Activated effector memory CD4-positive, alpha-beta T cell treated with Interleukin-2 at 50 U/mL for 16 hours (primary cell): ENCODE measurements at places on chromosomes 6 and 20.
A peak's percentile ranks its signal among the peaks of the same experiment; 100 is the strongest.

DNA sequence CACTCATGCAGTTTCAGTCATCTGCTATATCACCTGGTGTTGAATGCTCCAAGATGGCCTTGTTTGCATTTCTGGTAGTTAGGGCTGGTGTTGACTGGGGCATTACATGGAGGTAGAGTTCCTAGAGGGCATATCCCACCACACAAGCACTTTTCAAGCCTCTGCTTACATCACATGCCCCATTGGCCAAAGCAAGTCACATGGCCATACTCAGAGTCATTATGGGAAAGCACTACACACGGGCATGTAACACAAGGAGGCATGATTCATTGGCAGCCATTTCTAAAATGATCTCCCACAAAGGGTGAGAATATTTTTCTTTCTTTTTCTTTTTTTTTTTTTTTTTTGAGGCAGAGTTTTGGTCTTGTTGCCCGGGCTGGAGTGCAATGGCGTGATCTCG, 73.2 kb downstream of the TRMT6 start:
- no peak for DNase-seq

GRCh38 chr20:10696650-10697049, 22.9 kb upstream of the JAG1 start:
- DNase-seq = no peak

DNA sequence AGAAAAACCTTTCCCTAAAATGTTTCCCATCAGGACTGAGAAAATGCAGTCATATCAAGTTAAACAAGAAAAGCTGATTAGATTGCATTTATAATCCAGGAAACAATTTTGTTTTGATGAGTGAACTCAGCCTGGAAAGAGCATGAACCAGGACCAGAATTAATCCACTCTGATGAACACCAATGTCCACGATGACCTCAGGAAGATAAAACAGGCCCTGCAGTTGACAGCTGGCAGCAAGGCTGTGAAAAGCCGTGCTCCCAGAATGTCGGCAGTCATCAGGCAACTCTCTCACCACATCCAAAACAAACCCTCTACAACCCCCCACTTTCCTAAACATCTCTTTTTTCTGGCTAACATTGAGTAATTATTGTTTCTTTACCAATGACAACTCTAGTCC, 74.0 kb upstream of the PROKR2 start:
- DNase-seq = no peak

DNA sequence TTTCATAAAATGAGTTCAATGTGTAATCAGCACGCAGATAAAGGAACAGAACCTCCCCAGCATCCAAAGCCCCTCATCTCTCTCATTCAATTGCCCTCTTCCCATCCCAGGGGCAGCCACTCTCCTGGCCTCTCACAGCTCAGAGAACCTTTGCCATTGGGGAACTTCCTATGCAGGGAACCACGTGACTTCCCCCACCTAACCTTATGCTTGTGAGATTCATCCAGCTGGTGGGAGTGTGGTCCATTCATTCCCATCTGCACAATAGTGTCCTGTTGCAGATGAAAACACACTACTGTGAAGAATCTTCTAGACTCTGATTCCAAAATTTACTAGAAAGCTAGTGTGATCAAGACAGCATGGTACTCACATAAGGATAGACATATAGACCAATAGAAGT, 299.3 kb downstream of the CDH4 start:
- no peak for DNase-seq

GRCh38 chr6:105302617-105303128, 100.2 kb downstream of the PREP start:
- DNase-seq = no peak

- DNase-seq = no peak
Measured at GRCh38 chr20:33093074-33093473, 13.6 kb downstream of the BPIFB4 start.

- no peak for DNase-seq
Measured at GRCh38 chr6:49205526-49205925, 257.5 kb downstream of the MMUT start.

DNA sequence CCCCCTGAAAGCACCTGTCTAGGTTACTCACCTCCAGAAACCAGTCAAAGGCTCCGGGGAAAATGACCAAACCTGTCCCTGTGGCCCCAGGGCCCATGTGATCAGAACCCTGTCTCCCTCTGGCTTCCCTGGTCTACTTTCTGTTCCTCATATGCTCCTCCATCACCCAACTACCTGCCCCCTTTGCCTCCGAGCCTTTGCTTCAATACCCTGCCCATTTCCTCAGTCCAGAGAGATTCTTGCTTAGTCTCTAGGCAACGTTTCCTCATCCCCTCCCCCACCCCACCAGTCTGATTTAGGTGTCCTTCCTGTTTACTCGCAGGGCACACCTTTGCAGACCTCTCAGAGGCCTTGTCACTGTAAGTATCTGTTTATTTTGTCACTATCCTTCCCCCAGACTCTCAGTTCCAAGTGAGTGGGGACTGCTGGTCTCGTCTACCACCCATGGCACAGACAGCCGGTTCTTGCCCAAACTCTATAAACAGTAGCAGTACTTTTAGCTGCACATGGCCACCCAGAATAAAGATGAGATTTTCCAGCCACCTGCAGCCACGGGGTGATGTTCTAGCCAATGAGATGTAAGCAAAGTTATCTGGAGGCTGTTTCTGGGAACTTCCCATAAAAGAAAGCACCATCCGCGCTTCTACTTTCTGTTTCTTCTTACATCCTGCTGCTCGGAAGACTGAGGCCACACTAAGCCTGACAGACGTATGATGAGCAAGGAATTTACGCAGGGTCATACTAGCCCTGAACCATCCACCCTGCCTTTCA, 13.3 kb downstream of the ELOVL5 start:
- DNase-seq = peak; percentile 68

GRCh38 chr20:4951299-4951698, 50.0 kb downstream of the SLC23A2 start:
- no peak for DNase-seq

- no peak for DNase-seq
Measured at GRCh38 chr6:140101818-140102217, 727.4 kb upstream of the CITED2 start.

GRCh38 chr6:19024737-19025136, 637.6 kb downstream of the RNF144B start:
- no peak for DNase-seq

DNA sequence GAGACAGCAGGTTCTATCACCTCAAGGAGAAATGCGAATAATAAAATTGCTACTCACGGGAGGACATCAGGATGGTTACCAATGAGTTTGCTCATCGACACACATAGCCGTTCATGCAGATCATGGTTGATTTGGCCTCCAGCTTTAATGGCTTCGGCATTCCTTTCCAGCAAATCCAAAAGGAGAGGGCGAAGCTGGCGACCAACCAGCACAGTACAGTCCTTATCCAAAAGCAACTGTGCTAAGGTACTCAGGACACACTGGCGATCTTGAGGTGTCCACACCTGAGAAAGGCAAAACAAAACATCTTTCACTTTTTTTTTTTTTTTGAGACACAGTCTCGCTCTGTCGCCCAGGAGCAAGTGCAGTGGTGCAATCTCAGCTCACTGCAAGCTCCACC, 16.3 kb downstream of the MDN1 start:
- DNase-seq = no peak

- DNase-seq = no peak
Measured at GRCh38 chr6:30071858-30072257, 3.7 kb downstream of the RNF39 start.

DNA sequence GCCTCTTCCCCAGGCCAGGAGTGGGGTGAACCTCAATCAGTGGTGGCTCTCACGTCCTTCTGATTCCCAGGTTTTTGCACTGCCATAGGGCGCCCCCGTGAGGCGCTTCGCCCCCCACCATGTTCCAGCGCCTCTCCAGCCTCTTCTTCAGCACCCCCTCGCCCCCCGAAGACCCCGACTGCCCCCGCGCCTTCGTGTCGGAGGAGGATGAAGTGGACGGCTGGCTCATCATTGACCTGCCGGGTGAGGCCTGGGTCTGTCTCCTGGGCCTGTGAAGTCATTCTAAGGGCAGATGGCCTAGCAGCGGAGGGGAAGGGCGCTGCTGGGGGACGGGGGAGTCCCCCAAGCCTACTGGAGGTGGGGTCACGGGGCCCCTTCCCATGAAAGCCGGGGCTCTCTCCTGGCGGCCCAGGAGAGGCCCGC, 4.5 kb downstream of the TP53INP2 start:
- DNase-seq = peak; percentile 43

GRCh38 chr6:154876486-154877280, 118.4 kb upstream of the TIAM2 start:
- no peak for DNase-seq

GRCh38 chr6:157244175-157244574, 79.1 kb downstream of the TMEM242 start:
- DNase-seq = no peak

GRCh38 chr6:94454231-94454630, 1034.9 kb upstream of the EPHA7 start:
- DNase-seq = no peak

DNA sequence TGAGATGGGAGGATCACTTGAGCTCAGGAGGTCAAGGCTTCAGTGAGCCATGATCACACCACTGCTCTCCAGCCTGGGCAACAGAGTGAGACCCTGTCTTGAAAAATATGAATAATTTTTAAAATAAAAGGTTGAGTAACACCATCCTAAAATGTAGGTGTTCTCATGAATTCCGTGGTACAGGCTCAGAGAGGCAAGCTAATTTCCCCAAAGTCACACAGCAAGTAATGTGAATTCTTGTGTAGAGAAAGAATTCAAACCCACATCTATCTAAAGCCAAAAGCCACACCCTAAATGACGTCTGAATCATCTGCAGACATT, 80.5 kb downstream of the ZNF217 start:
- no peak for DNase-seq

GRCh38 chr20:21323640-21324039, 20.5 kb downstream of the XRN2 start:
- no peak for DNase-seq

- no peak for DNase-seq
Measured at GRCh38 chr20:15122613-15123012, 785.2 kb upstream of the FLRT3 start.

DNA sequence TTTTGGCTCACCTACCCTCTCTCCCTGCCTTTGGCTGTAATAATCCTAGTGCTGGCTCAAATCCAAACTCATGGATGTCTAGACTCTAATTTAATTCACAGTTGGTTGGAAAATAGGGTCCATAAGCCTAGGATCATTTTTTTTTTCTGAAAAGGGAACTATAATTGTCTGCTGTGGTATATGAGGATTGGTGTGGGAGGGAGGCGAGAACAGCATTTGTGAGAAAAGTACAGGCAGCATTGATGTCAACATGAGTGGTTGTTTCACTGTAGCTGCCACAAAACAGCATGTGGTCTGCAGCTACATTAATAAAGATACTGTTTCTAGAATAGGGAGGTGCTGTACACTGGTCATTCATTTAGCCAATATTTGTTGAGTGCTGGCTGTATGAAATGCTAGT, 18.6 kb upstream of the POLR1H start:
- no peak for DNase-seq

DNA sequence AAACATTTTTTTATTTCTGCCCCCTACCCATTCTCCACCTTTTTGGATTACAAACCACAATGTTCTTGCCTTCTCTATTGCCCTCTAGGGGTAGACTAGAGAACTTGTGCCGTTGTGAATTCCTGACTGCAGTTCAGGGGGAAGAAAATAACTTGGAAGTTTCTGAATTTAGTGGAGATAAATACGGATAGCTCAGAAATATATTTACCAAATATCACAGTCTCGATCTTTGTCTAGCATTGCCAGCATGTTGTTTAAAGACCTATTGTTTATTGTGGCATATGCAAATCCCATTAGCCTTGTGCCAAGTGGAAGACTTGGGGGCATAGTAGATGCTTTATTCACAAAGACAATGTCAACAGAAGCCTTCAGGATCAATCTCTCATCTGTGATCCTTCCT, 154.1 kb upstream of the MMS22L start:
- no peak for DNase-seq

GRCh38 chr6:160919723-160920440, 71.7 kb upstream of the MAP3K4 start:
- DNase-seq = no peak

- no peak for DNase-seq
Measured at GRCh38 chr6:104182811-104183210, 676.9 kb downstream of the HACE1 start.

DNA sequence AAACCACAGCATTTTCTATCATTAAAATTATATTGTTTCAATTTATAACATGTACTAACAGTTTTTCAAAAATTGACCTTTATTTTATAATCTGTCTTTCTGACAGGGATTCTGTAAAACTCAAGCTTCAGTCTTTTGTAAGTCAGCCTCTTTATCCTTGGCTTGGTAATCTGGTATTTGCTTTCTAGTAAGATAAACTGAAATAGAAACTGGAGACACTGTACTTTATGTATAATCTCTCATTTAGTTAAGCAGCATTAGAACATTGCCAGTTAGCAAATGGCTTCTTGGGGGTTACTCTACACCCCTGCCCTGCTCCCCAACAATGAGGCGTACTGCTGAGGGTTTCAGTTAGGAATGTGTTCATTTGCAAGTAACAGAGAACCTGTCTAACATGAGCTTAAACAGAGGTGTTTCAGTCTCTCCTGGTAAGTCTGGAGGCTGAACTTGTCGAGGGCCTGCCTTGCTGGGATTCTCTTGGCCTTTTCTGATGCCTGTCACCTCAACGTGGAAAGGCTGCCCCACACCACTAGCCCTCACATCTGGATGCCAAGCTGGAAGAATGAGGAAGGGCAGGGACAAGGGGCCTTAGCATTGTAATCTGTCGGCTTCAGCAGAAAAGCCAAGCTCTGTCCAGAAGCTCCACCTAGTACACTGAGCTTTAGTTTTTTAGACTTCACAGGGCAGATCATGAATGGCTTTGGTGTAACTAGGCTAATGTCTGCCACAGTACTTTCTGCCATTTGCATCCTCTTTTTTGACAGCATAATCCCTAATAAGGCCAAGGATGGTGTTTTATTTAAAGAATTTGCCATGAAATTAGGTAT, 34.8 kb downstream of the SH3BGRL2 start:
- DNase-seq = no peak

DNA sequence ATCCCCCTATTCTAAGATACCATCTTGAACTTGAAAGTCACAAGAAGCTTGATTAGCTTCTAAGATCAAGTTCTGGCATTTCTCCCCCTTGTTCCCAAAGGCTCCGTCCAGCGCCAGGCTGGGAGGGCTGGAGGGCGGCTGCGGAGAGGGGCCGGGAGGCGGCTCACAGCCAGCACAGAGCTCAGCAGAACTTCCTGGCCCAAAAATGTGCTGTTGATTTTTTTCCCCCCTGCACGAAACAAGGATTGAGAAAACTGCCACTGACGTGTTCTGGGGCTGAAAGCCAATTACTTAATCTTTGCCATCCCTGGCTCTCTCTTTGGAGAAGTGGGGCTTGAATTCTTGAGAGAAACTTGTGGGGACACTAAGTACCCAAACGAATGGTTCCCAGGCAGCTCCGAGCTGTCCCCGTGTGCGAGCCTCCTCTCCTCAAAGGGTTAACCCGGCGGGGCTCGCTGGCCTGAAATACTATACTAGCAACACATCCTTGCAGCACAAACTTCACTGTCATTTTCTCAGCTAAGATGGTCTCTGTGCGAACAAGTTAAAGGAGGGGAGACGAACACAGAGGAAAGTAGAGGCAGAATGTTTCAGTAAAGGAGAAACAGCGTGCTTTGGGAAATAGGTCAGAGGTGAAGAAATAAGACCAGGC, 452 bp downstream of the TRAF3IP2 start:
- no peak for DNase-seq
